Suppressor macrophage treated with lipopolysaccharide for 1 hour (primary cell): ENCODE measurements at places on chromosomes 2 and 18.
A peak's percentile ranks its signal among the peaks of the same experiment; 100 is the strongest.

DNA sequence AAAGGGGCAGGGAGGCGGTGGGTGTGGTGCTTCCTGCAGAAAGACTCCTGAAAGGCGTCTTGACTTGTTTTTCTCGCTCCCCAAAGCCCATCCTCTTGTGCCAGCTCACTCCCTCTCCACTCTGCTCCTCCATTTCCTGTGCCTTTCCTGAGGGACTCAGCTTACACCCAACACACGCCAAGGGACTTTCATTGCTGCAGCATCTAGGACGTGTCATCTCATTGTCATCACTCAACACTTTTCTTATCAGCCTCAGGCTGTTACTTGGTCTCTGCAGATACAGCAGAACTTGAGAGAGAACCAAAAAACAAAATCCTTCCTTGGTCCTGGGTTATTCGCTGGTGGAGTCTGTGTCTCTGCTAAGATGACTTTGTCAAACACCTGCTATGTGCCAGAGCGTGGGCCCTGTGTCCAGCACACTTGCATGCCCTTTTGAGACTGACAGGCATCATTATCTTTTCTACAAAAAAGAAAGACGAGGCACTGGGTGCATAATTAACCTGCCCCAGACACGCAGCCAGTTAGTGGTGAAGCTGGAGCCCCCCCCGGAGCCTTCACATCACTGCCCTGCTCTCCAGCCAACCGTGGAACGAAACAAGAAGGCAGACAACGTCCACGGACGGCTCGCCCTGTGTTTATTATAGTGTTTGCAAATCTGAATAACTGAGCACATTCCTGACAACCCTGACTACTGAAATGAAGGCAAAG lies 261.7 kb upstream of the HDAC4 start:
- DNase-seq: no peak

GRCh38 chr2:226077031-226077430 lies 677.5 kb downstream of the NYAP2 start:
- DNase-seq: peak; percentile 18

GRCh38 chr2:240224676-240225075 lies 84.2 kb upstream of the OTOS start:
- DNase-seq: no peak

DNA sequence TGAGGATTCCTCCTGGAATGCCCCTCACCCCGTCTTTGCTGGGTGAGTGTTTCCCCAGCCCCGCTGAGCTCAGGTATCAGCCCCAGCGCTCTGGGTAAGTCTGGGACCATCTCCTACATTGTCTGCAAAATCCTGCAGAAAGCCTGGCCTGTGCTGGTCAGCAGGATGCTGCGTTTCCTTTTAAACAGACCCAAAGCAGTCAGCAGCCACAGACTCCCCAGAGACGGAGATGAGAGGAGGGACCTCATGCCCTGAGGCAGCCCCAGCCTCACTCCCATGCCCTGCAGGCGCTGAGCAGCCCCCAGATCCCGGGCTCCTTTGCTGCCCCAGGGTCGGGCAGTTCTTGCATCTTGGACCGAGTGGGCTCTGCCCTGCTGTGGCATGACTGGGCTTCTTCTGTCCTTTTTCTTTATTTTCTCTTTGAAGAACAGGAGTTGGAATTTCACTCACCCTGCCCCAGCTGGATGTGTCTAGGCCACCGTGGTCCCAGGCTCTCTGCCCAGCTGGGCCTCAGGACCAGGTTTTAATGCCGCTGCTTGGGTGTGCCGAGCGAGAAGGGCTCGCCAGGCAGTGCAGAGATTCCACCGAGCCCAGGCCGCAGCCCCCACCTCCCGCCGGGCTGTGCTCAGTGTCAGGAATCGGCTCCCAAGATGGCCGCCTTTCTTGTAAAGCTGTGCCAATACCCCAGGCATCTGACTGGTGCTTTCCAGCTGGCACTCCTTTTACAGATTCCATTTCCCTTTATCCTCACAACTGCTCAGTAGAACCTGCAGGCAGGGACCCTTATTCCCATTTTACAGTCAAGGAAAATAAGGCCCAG lies 43.6 kb downstream of the ODC1 start:
- no peak for DNase-seq

GRCh38 chr2:36650031-36650829 lies 46.3 kb upstream of the VIT start:
- DNase-seq: peak; percentile 38

- DNase-seq: no peak
These were observed 141.8 kb upstream of the BCL2L11 start for GRCh38 chr2:110978756-110979470.

- DNase-seq: no peak
These were observed 257.7 kb upstream of the CHAC2 start for GRCh38 chr2:53509831-53510388.

GRCh38 chr18:77851802-77852201 lies 602.2 kb downstream of the GALR1 start:
- no peak for DNase-seq

DNA sequence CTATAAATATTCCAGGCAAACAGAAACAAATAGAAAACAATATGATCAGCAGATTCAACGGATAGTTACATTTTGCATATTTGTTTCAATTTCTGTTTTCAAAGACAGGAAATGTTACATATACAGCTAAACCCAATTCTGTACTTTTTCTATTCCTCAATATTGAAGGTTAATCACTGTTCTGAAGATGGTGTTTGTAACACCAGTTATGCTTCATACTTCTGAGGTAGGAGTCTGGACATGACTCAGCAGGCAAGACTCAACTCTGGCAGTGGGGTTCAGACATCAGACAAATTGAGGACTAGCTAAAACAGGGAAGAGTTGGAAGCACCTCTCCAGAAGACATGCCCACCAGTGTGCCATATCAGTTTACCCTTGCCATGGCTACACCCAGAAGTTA lies 16.6 kb downstream of the SERPINB13 start:
- peak; percentile 65 for DNase-seq

GRCh38 chr2:54871457-54872107 lies 148.1 kb downstream of the EML6 start:
- peak; percentile 21 for DNase-seq

DNA sequence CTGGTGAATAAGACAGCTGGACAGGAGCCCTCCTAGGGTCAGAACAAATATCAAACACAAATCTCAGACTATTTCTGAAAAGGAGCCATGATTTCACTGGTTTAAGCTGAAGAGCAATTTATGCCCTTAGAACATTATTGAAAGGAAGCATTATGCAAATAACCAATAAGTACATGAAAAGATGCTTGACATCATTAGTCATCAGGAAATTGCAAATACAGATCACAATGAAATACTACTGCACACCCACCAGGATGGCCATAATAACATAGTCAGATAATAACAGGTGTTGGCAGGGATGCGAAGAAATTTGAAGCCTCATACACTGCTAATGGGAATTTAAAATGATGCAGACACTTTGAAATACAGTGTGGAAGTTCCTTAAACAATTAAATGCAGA lies 176.4 kb upstream of the RAB6C start:
- DNase-seq: no peak

- DNase-seq: peak; percentile 58
These were observed 23.2 kb downstream of the SPEG start for GRCh38 chr2:219457784-219458369.

DNA sequence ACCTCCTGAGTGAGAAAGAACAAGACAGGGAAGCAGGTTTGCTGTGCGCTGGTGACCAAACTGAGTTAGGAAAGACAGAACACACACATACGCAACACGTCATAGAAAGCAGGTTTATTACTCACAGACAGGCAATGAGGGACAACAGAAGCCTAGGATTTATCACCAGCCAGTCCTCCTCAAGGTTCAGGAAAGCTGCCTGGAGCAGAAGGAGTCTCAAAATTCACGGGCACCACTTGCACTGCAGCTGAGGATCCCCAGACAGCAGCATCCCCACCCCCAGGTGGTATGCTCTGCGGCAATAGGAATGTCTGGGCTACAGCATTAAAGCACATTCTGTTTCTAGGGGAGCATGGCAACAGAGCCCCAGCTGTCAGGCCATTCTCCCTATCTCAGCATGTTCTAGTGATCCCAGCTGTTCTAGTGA lies 284.4 kb upstream of the RGPD4 start:
- no peak for DNase-seq

GRCh38 chr18:40957533-40958070 lies 997.4 kb upstream of the PIK3C3 start:
- no peak for DNase-seq

DNA sequence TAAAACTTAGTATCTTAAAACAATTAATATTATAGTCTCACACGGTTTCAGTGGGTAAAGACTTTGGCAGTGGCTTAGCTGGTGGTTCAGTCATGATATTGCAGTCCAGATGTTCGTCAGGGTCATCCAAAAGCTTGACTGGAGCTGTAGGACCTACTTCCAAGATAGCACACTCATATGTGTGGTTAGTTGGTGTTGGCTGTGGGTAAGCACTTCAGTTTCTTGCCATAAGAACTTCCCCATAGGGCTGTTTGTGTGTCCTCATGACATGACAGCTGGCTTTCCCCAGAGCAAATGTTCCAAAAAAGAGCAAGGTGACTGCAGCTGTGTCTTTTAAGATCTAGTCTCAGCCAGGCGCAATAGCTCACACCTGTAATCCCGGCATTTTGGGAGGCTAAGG lies 48.5 kb upstream of the EPC2 start:
- peak; percentile 35 for DNase-seq

DNA sequence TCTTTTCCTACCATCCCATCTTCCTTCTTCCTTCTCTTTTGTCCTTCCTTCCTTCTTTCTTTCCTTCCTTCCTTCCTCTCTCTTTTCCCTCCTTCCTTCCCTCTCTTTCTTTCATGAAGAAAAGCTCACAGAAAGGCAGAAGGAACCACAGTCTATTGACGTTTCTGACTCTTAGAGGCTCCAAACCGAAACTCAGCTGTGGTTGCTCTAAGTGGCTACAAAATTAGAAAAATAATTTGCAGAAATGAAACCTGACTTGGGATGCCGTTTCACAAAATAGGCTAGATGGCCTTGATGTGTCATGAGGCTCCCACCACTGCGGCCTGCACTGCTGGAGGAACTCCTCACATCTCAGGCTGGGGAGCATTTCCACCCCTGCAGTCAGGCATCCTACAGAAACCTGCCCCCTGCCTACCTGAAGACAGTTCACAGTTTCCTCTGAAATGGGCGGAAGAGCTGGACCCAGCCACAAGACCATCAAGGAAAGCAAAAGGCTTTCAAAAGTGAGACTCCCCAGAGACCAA lies 165.6 kb downstream of the SMAD7 start:
- DNase-seq: peak; percentile 93

DNA sequence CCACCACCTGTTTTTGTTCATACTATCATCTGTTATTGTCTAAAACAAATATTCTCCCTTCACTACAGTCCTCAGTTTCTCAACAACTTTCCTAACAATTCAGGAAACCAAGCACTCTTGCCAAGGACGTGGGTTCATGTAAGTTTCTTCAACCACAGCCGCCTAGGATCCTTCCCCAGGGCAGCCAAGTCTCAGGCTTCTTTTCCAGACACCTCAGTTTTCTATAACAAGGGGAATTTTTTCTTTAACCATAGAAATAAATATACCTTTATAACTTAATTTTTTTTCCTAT lies 39.4 kb upstream of the AGPS start:
- DNase-seq: no peak

GRCh38 chr2:5521461-5521860 lies 170.7 kb upstream of the SOX11 start:
- no peak for DNase-seq

DNA sequence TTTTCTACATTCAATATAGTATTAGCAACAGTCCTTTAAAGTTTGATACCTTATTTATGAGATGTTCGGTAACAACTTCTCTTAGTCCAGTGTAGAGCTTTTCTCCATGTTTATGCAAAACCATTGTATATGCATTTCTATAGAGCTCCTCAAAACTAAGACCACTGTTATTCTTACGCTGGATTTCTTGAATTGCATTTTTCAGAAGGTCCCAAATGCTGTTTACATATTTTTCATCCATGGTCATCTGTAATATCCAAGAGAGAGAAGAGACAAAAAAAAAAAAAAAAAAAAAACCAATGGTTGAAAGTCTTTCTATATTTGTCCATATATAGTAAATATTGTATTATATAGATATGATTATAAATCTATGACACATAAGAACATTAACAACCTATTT lies 27.6 kb downstream of the CUL3 start:
- DNase-seq: no peak

- peak; percentile 66 for DNase-seq
These were observed 17.4 kb upstream of the NEMP2 start for GRCh38 chr2:190551928-190552327.

DNA sequence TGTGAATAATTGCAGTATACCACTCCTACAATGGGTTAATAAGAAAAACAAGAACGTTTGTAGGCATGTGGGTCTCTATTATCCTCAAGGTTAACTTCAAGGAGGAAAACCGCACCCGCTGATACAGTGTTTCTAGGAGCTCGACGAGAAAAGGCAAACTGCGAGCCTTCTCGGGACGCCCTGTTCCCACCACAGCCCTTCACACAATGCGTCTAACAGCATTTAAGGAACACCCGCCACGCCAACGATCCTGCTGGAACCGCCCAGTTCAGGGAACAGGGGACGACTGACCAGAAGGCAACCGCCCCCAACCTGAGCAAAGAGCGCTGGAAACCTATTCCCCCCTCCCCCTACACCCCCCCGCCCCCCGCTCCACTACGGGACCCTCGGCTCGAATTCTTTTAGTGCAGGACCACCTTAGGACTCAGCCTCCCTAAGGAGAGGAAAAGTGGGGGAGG lies 710 bp upstream of the TMSB10 start:
- peak; percentile 85 for DNase-seq

- DNase-seq: peak; percentile 63
These were observed 34.1 kb upstream of the GNAL start for GRCh38 chr18:11654736-11655605.

DNA sequence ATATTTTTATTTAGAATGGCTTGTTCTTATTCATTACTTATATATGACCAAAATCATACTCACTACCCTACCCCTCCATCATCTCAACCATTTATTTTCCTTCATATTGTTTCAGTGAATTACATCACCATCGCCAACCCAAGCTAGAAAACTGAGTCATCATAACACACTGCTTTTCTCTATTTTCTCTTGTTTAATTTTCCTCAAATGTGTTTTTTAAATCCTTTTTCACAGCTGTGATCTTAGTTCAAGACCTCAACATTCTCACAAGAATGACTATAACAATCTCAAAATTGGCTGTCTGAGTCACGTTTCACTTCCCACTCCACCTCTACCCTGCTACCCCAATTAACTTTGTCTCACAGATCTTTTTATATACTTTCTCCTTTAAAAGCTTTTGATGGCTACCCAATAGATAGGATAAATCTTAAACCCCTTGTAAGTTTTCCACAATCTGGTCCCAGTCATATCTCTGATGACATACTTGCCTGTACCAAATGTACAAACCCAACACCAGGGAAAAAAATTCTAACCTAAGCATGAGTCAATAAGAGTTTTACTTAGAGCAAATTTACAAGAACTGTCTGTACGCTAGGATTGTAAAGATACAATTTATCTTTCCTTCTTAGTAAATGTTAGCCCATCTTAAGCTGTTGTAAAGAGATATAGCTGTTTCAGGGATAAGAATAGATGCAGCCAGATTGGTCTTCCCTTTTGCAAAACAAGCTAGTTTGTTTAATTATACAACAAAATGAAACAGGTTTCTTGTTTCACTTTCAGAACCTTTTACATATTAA lies 635.1 kb upstream of the SLC39A10 start:
- DNase-seq: no peak

GRCh38 chr2:72062336-72062735 lies 85.3 kb downstream of the CYP26B1 start:
- no peak for DNase-seq

- DNase-seq: no peak
These were observed 56.7 kb upstream of the EML6 start for GRCh38 chr2:54666634-54667265.
